ENCODE measurements at places on chromosomes 16 and 17.

GRCh38 chr16:54651440-54652195 is 279.0 kb upstream of the IRX5 start:
- DNase-seq, result no peak

GRCh38 chr16:67150833-67151396 is at the start of gene B3GNT9:
Gene B3GNT9 (minus strand): TSS chr16:67150998. CDS start chr16:67150485, 513 bp downstream.
- peak; percentile 67 for DNase-seq

DNA sequence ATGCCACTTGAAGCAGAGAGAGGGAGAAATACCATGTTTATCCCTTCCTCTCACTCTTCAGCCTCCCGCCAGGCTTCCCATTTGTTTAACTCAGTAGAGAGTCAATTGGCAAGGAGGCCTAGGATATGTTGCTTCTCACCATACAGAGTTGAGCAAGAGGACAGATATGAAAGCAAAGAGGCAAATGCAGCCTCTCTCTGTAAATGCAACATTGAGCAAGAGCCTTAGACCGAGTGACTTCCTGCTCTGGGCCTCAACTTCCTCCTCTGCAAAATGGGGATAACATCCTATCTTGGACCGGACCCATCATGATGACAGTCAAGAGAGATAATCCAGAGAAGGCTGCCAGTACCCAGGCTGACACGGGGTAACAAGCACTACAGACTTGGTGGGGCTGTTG is 36.8 kb downstream of the SOCS1 start:
- no peak for DNase-seq

GRCh38 chr16:67311607-67312488 is 14.7 kb downstream of the KCTD19 start:
- peak; percentile 93 for DNase-seq

DNA sequence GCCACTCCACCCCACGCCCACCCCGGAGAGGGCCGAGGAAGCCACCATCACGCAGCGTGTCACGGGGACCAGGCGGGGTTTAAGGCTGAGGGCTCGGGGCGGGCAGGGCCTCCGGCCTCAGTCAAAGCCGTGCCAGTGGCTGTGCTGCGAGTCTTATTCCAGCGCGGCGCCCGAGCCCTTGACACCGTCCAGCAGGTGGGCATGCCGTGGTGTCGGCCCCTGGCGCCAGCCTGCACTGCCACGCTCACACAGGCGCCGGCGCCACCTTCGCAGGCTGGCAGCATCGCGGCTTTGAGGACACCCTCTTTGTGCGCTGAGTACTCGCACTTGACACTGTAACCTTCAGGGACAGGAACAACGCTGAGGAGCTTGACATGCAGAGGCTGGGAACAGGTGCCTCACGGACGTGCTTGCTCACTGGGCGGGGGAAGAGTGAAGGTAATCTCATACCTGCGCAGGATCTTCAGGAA is 34.0 kb upstream of the ZNF629 start:
- DNase-seq, result no peak

DNA sequence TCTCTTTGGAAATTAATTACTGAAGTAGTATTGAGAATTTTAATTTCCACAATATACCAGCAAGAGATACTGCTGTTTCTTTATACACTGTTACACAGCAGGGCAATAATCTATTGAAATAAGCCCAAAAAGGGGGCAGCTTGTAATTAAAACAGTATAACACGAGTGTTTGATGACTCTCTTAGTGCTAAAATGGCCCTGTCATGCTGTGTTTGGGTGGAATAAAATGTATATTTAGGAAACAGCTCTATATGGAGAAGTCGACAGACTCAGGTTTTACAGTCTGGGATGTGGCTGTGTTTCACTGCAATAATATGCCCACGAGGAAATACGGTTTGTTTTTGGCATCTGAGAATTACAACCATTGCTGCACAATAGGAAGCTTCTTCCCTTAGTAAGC is 537.7 kb upstream of the HSBP1 start:
- no peak for DNase-seq

GRCh38 chr17:45274033-45274432 is 12.1 kb upstream of the SPATA32 start:
- no peak for DNase-seq

GRCh38 chr17:36703860-36704266 is 102.5 kb downstream of the MRM1 start:
- DNase-seq, result peak; percentile 19

DNA sequence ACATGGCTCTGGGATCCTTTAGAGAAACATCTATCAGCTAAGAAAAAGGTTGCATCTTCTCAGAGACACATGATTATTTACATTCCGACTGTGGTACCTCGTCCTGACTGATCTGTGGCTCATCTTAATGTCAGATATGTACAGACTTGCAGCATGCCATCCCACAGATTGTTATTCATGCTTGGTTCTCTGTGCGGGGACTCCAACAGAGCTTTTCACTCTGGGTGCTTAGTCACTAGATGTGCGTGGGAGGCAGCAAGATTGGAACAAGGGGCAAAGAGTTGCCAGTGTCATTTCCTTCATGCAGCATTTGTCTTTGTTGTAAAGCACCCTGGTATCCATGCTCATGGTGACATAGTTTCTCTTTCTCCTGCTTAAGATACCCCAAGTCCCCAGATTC is 179.1 kb upstream of the CACNG5 start:
- DNase-seq, result no peak

- DNase-seq, result peak; percentile 19
Measured at GRCh38 chr16:50667497-50668367, 13.4 kb downstream of the SNX20 start.

GRCh38 chr17:81470270-81470943 is 42.2 kb downstream of the ACTG1 start:
- DNase-seq, result no peak

- no peak for DNase-seq
Measured at GRCh38 chr17:29007456-29007855, 1.6 kb upstream of the SEZ6 start.

DNA sequence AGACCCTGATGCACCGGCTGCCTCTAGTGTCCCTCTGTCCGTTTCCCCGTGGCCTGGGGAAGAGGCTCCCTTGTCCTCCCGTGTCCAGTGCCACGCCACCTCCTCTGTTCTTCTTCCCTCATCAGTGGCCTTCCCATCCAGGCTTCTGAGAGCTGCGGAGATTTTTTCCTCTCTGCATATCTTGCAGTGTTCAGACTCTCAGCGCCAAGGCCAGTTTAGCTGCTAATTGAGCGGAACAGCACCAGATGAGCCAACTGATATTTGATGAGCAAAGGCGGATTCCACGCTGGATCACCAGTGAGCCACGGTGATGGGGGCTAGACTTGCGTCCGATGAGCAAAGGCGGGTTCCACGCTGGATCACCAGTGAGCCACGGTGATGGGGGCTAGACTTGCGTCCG is 257.6 kb downstream of the FOXL1 start:
- DNase-seq, result no peak

DNA sequence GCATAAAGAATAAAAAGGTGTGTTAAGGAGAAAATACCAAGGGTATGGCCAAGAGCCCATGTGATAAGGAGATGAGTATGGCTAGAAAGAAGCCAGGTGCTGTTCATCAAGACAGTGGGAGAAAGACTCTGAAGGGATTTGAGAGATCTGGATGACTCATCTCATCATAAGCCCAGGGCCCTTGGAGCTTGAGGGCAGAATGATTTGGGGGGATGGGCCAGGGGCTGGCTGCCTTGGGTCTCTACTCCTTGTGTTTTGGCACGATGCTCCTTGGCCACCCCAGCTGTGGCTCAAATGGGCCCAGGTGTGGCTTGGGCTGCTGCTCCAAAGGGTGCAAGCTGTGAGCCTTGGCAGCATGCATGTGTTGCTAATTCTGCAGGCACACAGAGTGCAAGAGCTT is 14.5 kb upstream of the TNFRSF13B start:
- DNase-seq, result peak; percentile 70

- no peak for DNase-seq
Measured at GRCh38 chr16:2853531-2854073, 4.4 kb downstream of the PRSS22 start.

GRCh38 chr17:40303708-40304551 is 5.0 kb upstream of the RARA start:
- DNase-seq, result no peak

- peak; percentile 74 for DNase-seq
Measured at GRCh38 chr17:68089881-68090280, 54.3 kb downstream of the KPNA2 start.

DNA sequence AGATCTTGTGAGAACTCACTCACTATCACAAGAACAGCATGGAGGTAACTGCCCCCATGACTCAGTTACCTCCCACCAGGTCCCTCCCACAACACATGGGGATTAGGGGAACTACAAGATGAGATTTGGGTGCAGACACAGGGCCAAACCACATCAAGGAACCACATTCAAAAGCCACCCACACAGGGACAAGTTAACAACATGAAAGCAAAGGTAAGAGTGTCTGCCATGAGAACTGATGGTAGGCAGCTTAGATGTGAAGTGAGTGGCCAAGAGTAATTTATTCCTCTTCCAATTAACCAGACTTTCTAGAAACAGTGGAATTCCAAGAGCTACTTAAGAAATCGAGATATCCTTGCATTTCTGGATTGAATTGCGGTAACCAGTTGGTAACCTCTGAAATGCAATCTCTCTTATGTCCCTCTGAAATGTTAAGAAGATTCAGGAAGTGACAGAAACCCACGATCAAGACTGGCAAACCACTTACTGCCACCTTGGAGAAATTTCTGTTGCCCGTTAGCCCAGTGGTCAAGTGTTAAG is 167.4 kb upstream of the CACNG5 start:
- DNase-seq, result peak; percentile 66

- no peak for DNase-seq
Measured at GRCh38 chr16:66918355-66918754, 330 bp downstream of the CDH16 start.

DNA sequence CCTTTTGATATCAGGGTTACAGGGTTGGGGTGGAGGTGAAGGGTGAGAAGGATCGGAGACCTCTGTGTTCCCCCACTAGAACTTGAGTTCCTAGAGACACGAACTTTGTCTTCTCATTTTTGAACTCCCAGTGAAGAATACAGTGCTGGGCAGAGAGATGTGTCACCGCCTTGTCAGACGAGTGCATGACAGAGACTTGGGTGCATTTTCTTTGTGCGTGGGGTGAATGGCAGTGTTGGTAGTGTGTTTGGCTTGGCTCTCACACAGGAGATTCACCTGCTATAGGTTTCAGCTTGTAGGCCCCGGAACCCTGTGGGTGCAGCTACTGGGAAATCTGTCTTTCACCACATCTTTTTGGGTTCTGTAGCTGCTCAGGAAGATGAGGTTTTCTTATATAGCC is 40.0 kb upstream of the CCR7 start:
- DNase-seq, result no peak

DNA sequence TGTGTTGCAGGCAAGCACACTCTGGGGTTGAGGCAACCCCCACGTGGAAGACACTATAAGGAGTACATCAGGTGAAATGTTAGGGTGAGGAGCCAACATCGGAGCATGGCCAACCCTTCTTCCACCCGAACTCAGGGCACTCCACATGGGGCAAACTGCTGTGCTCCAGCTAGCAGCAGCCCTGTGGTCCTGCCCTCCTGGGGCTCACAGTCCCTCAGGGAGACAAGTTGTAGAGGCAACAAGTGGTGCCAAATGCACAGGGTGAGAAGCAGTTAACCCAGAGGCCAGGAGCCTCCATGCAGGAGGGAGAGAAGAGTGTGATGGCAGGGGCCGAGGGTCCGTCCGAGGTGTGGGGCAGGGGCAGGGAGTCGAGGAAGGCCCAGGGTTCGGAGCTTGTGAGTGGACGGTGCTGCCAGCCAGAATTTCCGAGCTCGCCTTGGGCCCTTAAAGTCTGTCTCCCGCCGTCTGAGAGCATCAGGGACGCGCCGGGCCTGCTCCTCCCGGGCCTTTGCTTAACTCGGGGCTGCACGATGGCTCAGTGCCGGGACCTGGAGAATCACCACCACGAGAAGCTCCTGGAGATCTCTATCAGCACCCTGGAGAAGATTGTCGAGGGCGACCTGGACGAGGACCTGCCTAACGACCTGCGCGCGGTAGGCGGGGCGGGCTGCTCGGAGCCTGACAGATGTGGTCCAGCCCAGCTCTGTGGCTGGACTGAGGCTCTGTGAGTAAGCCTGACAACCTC is 32.3 kb downstream of the ATPAF2 start:
- no peak for DNase-seq

- DNase-seq, result no peak
Measured at GRCh38 chr17:17852930-17853329, 16.1 kb upstream of the SREBF1 start.

DNA sequence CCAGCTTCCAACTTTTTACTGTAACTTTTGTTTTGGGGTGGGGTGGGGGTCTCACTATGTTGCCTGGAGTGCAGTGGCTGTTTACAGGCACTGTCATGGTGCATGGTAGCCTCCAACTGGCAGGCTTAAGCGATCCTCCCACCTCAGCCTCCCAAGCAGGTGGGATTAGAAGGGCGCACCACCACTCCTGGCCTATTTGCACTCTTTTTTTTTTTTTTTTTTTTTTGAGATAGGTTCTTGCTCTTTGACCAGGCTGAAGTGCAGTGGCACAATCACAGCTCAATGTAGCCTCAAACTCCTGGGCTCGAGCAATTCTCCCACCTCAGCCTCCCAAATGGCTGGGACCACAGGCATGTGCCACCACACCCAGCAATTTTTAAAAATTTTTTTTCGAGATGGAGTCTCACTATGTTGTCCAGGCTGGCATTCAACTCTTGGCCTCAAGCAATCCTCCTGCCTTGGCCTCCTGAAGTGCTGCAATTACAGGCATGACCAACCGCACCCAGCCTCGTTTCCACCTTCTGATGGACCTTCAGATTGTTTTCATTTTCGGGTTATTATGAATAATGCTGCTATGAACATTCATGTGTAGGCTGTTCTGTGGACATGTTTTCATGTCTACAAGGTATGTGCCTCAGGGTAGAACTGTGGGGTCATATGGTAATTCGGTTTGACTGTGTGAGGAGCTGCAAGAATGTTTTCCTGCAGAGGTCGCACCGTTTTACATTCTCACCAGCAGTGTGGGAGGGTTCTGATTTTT is 10.9 kb downstream of the TRAP1 start:
- no peak for DNase-seq

- DNase-seq, result peak; percentile 55
Measured at GRCh38 chr17:82519971-82520903, 705 bp downstream of the FOXK2 start.
